ENCODE measurements at places on chromosomes 16 and 17.
A peak's percentile ranks its signal among the peaks of the same experiment; 100 is the strongest.

DNA sequence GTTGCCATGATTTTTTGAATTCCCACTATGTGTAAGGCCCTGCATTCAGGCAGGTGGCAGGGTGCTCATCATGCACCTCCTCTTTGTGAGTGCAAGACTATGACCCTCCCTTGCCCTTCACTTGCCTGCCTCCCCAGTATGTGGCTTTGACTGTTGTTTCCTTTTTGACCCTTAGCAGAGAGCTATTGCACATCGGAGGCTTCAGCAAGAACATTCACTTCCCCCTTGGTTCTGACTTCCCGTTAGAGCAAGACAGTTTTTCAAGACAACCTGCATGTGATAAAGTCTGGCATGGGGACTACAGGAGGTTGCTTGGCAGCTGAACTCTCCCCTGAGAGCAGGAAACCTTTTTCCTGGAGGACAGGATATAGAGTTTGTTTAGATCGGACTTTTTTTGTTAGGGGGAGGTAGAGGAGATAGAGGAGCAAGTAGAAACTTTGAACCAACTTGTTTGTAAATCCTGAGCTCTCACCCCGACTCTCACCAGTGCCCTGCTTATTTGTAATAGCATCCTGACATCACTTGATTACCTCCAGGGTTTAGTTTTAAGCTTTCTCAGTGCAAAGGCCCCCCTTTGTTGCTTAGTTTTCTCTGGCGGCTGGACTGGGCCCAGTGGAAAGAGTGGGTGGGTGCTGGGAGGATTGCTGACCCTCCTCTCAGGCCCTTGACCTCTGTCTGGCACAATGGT lies 34.3 kb downstream of the LIMD2 start:
- no peak for DNase-seq

- DNase-seq: peak; percentile 61
Measured at GRCh38 chr16:30395155-30395991, at the start of gene ZNF48. Gene ZNF48 (plus strand): TSS chr16:30395420. CDS start chr16:30395795, 375 bp downstream.

DNA sequence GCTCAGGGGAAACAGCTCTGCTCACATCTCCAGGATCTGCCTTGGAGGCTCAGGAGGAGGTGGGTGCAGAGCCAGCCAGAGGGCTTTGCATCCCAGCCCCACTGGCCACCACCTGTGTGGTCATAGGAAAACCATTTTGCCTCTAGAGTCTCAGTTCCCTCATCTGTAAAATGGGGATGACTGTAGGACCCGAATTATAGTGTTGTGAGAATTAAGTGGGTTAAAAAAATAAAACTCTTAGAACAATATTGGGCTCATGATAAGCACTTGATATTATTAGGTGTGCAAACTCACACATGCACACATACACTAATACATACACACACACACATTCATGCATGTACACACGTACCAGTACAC lies 19.4 kb upstream of the JPH3 start:
- no peak for DNase-seq

DNA sequence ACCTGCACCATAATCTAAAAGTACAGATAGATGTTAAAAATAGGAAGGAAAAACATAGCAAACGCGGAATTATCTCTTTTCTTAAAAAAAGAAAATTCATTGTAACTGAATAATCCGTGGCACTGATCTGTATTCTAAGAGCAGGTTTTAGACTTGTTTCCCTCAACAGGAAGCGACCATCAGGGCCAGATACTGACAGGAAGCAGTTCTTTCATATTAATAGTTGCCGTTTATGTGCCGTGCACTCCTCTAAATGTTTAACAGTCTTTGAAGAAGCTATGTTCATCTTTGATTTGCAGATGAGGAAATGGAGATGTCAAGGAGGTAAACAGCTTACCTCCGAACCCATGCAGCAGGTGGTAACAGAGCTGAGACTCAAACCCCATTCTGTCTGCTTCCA lies 23.6 kb downstream of the DYNLRB2 start:
- no peak for DNase-seq

- no peak for DNase-seq
Measured at GRCh38 chr16:81687131-81687456, 92.0 kb upstream of the PLCG2 start.

DNA sequence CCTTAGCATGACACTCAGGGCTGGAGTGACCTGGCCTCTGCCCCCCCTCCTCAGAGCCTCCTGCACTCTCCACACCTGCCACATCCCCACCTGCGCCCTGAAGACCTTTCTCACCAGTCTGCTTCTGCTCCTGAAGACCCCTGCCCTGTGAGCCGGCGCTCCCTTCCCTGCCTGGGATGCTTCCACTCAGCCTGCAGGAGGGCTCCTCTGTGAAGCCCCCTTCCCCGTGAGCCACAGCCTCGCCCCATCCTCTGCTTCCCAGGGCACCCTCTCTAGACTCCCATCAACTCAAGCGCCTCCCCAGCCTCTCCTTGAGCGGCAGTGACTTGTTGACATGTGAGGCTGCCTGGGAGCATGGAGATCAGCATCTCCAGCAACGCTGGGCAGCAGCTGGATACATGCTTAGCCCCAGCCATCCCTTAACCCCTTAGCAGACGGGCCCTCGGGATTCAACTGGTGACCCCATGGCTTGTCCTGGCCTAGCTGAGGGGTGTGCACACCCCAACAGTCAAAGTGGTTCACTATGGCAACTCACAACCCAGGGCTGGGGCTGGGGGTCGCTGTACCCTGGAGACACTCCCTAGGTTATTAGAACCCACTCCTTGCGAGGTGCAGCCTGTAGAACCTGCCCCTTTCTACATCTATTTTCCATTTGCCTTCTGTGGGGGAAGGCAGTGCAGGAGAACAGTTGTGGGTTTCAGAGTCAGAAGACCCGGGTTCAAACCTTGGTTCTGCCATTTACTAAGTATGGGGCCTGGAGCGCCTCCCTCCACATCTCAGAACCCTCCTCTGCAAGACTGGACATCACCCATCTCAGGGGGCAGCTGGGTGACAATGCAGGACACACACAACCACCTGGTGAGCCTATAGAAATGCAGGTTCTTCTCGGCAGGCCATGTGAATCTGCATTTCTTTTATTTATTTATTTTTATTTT lies 21.5 kb downstream of the TMEM235 start:
- peak; percentile 29 for DNase-seq

- DNase-seq: no peak
Measured at GRCh38 chr16:57019746-57020145, 30.4 kb downstream of the NLRC5 start.

GRCh38 chr17:61260071-61260797 lies 139.4 kb upstream of the TBX2 start:
- DNase-seq: no peak

- DNase-seq: no peak
Measured at GRCh38 chr17:39096508-39097149, 54.8 kb downstream of the PLXDC1 start.

DNA sequence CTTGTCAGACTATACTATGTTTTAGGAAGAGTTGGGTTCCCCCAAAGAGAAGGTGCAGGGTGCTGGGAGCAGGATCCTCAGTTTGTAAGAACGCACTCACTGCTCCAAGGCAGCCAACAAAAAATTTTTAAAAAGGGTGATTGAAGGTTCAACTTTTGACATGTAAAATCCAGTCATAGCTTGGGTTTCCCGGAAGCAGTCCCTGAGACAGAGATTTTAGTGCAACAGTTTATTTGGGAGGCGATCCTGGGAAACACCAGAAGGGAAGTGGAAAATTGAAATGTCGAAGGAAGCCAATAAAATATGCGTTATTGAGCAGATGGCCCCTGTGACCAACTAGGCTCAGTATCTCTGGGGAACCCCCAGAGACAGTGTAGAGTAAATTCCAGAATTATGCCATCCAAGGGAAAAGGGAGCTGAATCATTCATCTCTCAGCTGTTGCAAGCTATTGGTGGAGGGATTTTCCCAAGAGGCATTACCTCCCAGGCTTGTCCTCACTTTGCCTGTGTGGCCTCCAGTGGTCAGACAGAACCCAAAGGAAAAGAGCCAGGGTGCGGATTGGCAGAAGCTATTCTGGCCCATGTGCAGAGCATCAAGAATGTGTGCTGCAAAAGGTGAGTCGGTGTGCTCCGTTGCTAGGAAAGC lies 72.9 kb downstream of the HS3ST3B1 start:
- DNase-seq: no peak
